Fibroblast of skin of right quadriceps (primary cell): ENCODE measurements at places on chromosomes 2 and 18.

DNA sequence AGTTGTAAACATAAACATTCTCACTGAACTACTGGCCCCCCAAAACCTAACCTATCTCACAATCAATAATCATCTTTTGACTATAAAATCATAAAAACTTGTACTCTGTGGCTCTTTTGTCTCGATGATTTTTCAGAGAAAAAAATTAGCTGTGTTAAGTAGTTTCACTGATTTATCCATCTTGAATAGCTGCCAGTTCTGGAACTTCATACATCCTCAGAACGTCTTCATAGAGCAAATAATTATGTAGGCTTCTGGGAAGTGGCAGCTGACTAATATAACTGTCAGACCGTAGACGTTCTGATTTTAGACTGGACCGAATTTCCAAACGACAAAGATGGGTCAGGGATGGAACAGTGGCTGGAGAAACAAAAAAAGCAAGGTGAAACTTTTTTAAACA, 97.3 kb upstream of the CHAC2 start:
- DNase-seq, result peak; percentile 35

DNA sequence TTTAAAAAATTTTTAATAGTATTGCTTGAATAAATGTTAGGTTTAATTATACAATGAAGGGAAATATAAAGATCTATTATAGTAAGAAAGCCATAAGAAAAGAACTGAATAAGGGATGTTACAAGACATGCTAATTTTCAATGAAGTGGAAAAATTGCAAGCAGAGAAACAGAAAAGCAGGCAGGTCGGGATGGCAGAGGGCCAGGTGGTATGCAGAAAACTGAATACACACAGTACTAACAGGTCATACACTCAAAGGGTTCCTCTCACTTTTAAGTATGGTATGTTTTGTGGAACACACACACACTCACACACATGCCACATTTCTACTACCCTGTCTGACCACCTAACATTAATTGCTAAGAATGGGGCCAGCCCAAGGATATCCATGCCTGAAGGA, 76.7 kb upstream of the DTNA start:
- no peak for DNase-seq

DNA sequence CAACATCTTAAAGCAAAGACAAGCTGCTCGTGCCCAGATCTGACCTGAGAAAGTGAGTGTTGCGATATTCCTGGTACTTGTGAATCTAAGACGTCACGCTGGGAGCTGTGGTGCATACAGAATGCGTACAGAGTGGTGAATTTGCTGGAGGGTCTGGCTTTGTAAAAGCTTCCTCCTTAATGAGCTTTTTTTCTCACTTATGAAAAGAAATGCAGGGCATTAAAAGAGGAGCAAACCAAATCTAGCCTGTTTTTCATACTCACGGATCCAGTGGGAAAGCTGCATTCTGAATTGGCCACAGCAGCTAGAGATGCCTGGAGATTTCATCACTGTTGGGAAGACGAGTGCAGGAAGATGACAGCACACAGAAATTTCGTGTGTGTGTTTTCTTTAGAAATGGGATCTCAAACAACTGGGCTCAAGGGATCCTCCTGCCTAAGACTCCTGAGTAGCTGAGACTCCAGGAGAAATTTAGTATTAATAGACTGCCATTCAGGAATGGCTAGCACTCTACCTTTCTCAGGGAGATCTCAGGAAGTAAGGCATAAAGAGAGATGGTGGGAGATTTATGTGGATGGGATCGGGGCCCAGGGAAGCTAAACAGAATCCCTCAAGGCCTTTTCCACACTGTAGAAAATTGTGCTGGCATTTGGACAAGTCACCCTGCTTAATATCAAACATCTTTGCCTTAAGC, 181.3 kb downstream of the ALPK2 start:
- DNase-seq, result peak; percentile 34

- DNase-seq, result peak; percentile 60
These were observed 45.3 kb upstream of the TANC1 start for GRCh38 chr2:158923180-158923594.

- no peak for DNase-seq
These were observed 2.0 kb upstream of the ECEL1 start for GRCh38 chr2:232489516-232490220.

DNA sequence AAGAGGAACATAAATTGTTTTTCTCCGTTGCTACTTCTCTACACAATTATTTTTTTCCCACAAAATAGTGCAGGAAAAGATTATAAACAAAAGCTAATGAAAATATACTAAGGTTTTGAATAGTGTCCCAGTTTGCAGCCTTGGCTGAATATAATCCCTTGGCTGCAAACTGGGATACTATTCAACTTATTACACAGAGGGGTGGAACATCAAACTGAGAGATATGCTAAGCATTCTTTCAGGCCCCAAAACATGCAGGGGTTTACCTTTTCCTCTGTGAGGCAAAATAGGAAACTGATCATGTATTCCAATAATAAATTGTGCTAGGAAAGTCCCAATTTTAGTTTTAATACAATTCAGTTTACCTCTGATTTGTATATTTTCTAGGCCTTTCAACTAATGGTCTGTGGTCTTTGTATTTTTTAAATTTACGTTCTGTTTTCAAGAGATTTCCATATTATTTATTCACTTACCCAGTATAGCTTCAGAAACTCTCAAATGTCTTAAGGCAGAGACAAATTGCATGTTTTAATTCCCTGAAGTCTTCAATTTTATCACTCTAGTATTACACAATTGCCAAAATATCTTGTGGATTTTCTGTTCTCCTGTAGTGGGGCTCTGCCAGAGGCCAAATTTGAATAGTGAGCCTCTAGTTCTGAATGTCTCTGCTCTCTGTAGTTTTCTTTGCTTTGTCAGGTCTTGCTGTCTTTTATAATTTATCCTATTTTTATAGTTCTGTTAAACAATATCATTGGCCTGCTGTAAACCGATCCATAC, 63.9 kb downstream of the PPP1R1C start:
- peak; percentile 23 for DNase-seq

- no peak for DNase-seq
These were observed 5.1 kb downstream of the SERPINB2 start for GRCh38 chr18:63892566-63892965.

DNA sequence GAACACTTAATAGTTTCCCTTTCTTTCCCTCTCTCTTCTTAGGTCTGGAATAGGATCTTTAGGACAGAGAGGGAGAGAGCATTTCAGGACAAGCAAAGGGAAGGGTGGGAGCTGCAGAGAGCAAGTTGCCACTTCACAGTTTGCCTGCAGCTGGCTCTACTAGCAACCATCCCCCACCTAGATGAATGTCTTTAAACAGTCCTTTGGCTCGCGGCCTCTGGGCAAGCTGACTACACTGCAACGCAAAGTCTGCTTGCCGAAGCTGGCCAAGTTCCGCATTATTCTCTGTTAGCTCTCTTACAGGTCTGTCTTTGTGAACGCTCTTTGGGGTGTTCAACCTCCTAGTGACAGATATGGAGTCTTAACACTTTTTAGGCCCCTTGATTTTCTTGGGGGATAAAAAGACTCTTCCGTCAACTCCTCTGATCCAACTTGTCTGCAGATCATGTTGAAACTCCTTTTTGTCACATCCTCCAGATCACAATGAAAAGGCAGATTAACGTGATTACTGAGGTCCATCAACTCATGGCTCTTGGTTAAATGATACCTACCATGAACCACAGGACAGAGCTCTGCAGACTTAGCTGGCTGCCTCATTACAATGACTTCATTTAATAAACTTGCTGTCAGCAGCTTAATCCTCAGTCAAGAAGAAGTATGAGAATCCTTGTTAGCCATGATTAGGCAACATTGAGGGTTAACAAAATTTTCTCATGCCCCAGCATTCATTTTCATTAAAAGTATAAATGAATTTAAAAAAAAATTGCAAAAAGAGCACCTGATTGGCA, 74.6 kb downstream of the SLC4A3 start:
- DNase-seq, result peak; percentile 22

DNA sequence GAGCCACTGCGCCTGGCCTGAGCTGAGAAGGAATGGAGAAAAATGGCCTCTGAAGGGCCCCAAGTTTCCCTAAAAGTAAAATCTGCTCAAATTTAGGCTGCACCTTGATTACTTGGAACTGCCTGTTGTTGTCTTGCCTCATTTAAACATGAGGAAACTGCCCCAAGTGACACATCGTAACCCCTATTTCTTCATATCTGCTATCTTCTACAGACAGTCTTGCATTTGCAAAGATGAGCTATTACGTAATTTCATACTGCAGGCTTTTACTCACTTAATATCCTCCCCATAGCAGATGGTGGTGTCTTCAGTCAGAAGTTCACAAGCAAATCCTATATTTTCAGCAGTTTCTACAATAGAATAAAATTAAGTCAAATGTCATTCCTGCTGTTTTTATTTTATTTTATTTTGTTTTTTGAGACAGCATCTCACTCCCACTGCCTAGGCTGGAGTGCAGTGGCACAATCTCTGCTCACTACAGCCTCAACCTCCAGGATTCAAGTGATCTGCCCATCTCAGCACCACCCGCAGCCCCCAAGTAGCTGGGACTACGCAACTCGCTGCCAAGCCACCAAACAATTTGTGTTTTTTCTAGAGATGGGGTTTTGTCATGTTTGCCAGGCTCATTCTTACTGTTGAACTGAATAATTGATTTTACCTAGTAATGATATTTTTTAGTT, 45.3 kb upstream of the NARS1 start:
- DNase-seq, result peak; percentile 73

- DNase-seq, result no peak
These were observed 105.6 kb upstream of the NOL4 start for GRCh38 chr18:34330308-34330707.

GRCh38 chr2:10057231-10058107, 14.1 kb downstream of the KLF11 start:
- DNase-seq, result peak; percentile 47

GRCh38 chr18:55100817-55101457, 141.7 kb upstream of the CCDC68 start:
- peak; percentile 77 for DNase-seq

DNA sequence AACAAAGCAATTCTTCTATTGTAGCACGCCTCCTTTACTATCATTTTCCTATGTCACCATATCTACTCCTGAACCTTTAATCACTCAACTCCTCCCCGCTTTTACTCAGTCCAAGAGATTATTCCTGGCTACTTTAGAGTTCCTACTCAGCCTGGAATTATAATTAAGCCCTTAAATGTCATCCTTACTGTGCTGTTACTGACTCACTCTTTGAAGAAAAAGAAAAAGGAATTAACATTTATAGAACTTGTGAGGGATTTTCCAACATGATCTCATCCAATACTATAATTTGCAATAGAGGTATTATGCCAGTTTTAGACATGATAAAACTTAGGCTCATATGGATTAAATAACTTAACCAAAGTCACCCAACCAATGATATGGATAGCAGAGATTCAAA, 61.7 kb downstream of the CCDC88A start:
- DNase-seq, result peak; percentile 46

DNA sequence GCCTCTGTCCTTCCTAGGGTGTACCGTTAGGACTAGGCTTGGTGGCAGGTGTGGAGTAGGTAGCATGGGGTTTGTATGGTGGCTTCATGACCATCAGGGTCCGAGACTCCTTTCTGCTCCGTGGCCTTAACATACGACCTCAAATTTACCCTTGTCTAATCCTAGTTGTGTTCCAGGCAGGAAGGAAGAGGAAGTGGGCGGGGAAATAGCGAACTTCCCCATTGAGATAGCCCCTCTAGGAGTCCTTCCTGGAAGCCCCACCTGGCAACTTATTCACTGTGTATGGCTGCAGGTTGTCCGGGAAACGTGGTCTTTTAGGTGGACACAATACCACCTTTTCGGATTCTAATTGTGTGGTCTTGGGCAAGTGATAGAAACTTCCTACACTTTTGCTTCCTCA, 9.3 kb downstream of the CD8A start:
- DNase-seq, result no peak

- no peak for DNase-seq
These were observed 84.2 kb downstream of the SLC4A10 start for GRCh38 chr2:161708350-161708975.

DNA sequence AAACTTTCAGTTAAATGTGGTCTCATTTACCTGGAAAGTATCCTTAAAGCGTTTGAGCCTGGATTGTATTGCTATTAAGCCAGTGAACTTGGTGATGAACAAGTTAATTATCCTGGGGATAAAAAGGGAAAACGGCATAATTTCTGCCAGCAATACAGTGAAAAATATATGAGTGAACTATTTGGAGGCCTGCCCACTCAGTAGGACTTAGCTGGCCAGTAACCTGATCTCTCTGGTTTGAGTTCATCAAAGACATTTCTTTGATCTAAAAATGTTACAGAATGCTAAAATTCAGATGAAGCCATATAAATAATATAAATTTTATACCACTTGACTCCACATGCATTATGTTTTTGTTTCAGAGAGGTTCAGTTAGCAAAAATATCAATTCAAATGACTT, 241.1 kb upstream of the VWC2L start:
- peak; percentile 10 for DNase-seq

- no peak for DNase-seq
These were observed 4.1 kb downstream of the LDAH start for GRCh38 chr2:20818820-20819219.

DNA sequence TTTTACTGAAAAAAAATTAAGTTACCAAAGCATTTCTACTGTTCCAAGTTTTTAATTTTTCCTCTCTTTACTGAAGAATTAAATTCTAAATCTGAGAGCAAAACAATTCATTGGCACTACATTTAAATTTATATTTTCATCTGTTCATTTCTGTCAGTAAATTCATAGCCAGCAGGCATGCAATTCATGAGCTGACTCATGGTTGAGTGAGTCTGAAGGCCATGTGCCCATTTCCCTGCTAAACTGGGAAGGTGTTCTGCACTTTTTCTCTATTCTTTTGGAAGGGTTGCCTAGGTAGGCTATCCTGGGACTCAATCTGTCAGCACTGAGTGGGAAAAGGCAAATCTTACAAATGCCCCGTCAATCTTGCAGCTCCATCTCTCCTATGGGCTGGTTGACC, 88.7 kb downstream of the KLHL14 start:
- DNase-seq, result no peak

GRCh38 chr2:65456064-65456463, 23.7 kb upstream of the SPRED2 start:
- DNase-seq, result peak; percentile 94

GRCh38 chr2:176174824-176175708, 13.4 kb upstream of the HOXD1 start:
- DNase-seq, result no peak

GRCh38 chr18:68418226-68418868, 296.6 kb downstream of the TMX3 start:
- DNase-seq, result no peak

DNA sequence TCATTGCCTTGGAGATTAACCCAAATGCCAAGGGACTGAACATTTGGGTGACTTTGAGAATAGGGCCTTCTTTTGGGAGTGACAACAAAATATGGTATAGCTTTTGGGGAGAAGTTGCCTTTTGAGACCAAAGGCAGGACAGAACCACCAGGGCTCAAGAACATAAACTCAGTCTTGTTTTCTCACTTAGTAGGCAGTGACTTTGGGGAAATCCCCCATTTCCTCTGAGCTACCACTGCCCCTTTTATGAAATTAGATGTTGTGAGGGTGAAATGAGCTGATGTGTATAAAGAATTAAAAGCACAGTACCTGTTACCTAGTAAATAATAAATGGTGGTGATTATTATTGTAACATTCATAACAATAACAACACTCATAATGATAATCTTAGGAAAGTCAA, 36.5 kb downstream of the GPD2 start:
- DNase-seq, result no peak

- peak; percentile 20 for DNase-seq
These were observed 1.9 kb upstream of the ESPNL start for GRCh38 chr2:238097988-238098871.

GRCh38 chr18:5600378-5601071, 56.7 kb upstream of the EPB41L3 start:
- DNase-seq, result peak; percentile 27
